ENCODE measurements at places on chromosomes 13 and 19. TPM values are rescaled to one million over a fixed set of nuclear protein-coding genes. Genes with fewer than 3 reads are reported as not detected.

DNA sequence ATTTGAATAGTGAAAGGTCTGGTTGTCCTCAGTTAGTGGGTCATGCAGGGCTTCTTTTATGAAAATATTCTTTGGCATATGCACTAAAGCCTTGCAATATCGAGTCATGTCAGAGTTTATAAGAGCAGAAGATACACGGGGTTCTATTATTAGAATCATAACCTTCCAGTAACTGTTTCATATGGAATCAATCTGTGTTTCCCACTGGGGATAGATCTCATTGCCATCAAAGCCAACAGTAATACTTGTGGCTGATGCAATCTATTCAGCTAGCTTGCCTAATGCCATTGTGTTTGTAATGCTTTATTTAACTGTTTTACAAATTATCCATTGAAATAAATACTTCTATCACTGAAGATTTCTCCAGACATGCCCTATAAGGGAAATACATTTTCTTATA lies 746.9 kb upstream of the PCDH9 start:
- no peaks in the 10 kb centered on the region for H3K27me3 ChIP-seq
- no peaks in the 10 kb centered on the region for H3K36me3 ChIP-seq
- H3K4me3 ChIP-seq: no peak overlapping the region
- H3K27ac ChIP-seq: no peak overlapping the region

DNA sequence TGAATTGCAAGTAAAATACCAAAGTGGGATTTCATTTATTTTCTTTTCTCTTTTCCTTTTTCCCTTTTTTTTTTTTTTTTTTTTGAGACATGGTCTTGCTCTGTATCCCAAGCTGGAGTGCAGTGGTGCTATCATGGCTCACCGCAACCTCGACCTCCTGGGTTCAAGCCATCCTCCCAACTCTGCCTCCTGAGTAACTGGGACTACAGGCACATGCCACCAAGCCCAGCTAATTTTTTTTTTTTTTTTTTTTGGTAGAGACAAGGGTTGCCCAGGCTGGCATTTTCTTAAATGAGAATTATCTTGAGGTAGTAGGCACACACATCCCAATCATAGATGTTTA lies 68.5 kb upstream of the GPR183 start:
- no peak for DNase-seq
- peaks cover 18% of the 10 kb centered on the region for H3K36me3 ChIP-seq
- H3K27ac ChIP-seq: no peak overlapping the region
- no peaks in the 10 kb centered on the region for H3K4me1 ChIP-seq
- H3K27me3 ChIP-seq: no peaks in the 10 kb centered on the region
- H3K4me3 ChIP-seq: no peak overlapping the region

- peaks cover 6% of the 10 kb centered on the region for H3K4me1 ChIP-seq
- H3K27ac ChIP-seq: no peak overlapping the region
- H3K27me3 ChIP-seq: no peaks in the 10 kb centered on the region
- no peak overlapping the region for H3K4me3 ChIP-seq
- H3K36me3 ChIP-seq: no peaks in the 10 kb centered on the region
Measured at GRCh38 chr19:8630796-8631424, 477 bp downstream of the NFILZ start.

GRCh38 chr13:50685491-50685890 lies 158.0 kb downstream of the DLEU7 start:
- no peaks in the 10 kb centered on the region for H3K27me3 ChIP-seq
- H3K36me3 ChIP-seq: peaks cover 6% of the 10 kb centered on the region

DNA sequence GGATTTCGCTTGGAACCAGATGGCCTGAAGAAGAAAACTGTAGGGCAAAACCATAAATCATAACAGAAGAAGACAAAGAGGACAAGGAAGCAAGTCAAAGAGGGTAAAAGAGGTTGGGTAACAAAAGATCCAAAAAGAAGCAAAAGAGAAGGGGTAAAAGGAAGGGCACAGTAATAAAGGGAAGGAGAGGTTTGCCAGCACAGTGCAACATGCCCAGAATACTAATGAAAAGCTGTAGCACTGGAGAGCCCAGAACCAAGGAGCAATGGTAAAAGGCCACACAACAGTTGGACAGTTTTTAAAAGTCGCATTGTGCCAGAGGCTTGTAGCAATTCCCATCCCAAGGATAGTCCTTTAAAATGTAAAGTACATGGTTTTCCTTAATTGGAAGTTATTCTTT lies 506.6 kb downstream of the PCDH9 start:
- H3K27ac ChIP-seq: peak overlapping the region; percentile 52
- DNase-seq: no peak
- peaks cover 24% of the 10 kb centered on the region for H3K4me1 ChIP-seq
- H3K36me3 ChIP-seq: no peaks in the 10 kb centered on the region

DNA sequence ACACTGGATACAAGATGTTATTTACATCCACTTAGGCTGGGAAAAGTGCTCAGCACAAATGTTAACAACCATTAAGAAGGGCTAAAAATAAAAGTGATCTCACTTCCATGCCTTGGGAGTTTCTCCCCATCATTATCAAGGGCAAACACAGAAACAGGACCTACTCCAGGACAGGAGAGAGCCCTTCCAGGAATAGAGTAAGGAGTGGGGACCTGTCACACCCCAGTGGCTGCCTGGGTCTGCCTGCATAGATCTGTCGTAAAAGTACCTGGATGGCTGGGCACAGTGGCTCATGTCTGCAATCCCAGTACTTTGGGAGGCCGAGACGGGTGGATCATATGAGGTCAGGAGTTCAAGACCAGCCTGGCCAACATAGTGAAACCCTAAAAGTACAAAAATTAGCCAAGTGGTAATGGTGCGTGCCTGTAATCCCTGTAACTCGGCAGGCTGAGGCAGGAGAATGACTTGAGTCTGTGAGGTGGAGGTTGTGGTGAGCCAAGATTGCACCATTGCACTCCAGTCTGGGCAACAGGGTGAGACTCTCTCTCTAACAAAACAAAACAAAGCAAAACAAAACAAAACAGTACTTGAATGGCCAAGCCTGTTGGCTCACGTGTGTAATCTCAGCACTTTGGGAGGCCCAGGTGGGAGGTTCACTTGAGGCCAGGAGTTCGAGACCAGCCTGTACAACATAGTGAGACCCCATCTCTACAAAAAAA lies 5.6 kb downstream of the ATP8A2 start:
- no peak for DNase-seq
- H3K4me3 ChIP-seq: no peak overlapping the region
- H3K36me3 ChIP-seq: no peaks in the 10 kb centered on the region
- H3K4me1 ChIP-seq: no peaks in the 10 kb centered on the region

RAB11B gene
- total RNA-seq: 121 TPM

ZNF223 gene
- 7.6 TPM for total RNA-seq

MYADM gene
- total RNA-seq: 15.0 TPM

SIPA1L3 gene
- total RNA-seq: 44.0 TPM

Measured in neural crest cell (in vitro differentiated cells).